ENCODE measurements at places on chromosomes 12 and 14. TPM values are rescaled to one million over a fixed set of nuclear protein-coding genes. Genes with fewer than 3 reads are reported as not detected.

The ASIC1 gene
- 6.4 TPM for polyA plus RNA-seq

The SLCO1B1 gene
- polyA plus RNA-seq = not detected

The IFNG-AS1 gene
- not detected for polyA plus RNA-seq

The CYP27B1 gene
- 27.4 TPM for polyA plus RNA-seq

DNA sequence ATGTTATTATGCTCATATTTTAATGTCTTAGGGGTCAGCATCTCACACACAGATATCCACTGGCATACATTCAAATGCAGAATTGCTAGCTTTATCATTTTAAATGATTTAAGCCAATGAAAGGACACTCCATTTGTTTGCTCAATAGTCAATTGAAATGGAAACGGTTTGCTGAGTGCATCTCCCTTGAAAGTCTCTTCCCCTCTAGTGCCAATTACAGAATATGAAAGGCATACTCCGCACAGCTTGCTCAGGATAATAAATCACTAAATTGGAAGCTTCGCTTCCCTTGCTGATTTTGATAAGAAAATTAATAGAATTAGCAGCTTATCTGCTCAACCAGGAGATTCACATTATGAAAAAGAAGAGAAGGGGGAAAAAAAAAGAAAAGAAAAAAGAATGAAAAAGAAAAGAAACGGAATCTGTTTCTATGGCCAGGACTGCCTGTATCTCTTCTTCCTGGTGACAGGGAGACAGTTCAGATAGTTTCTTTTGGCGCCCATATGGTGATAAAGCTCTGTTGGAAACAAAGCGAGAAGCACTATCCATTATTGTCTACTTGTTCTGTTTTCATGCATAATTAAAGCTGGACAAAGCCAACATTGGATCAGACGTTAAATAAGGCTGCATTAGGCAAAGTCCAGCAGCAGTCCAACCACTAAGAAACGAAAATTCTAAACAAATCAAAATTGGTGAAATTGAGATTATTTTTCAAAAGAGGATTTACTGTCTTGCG lies 225.0 kb downstream of the GXYLT1 start:
- DNase-seq = no peak

DNA sequence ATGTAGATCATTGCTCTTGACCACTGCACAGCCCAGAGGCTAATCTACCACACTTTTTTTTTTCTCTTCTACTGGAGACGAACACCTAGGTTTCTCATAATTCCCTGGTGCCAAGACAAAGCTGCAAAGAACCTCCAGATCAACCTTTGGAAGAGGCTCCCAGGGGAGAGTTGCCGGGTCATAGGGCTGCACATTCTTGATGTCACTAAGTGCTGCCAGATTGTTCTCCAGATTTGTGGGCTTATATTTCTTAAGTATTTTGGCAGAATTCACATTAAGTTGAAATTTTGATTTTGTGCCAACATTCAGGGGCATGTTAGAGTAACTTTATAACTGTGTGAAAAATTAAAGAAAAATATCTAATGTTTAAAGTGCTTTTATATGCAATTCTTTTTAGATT lies 13.5 kb upstream of the PDZRN4 start:
- no peak for DNase-seq

DNA sequence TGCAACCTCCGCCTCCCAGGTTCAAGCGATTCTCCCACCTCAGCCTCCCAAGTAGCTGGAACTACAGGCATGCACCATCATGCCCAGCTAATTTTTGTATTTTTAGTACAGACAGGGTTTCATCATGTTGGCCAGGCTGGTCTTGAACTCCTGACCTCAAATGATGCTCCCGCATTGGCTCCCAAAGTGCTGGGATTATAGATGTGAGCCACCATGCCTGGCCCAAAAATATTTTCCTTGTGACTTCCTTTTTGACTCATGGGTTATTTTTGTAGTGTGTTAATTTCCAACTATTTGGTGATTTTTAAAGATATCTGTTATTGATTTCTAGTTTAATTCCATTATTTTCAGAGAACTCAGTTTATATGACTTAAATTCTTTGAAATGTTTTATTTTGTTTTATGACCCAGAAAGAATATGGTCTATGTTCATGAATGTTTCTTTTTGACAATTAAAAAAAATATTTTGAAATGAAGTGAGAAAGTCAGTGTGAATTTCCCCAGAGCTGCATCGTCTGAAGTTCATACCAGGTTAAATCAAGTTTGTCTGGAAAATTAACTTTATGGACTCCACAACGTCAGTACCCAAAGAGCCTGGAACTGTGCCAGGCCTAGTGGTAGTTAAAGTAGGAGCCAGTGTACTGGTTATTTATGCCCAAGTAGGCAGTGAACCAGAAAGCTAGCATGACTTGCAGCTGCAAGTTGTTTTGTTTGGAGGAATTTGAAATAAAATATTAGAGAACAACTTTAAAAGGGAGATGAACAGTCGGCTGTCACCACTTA lies 2.8 kb upstream of the CDKL1 start:
- peak; percentile 16 for DNase-seq

DNA sequence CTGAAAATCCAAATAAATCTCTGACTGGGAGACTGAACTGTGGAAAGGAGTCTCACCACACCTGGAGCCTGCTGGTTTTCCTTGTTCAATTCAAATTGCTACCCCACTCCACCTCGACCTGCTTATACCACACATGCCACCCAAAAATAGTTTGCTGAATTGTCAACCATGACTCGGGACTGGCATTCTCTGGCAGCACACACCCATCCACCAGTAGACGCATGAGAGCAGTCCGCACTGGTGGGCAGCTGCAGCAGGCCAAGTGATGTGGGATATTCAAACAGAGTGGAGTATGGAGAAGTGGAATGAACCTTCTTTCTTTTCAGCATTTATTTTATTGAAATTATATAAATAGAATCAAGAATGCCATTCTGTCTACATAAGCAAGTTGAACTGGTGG lies 38.7 kb upstream of the SYCP3 start:
- no peak for DNase-seq

DNA sequence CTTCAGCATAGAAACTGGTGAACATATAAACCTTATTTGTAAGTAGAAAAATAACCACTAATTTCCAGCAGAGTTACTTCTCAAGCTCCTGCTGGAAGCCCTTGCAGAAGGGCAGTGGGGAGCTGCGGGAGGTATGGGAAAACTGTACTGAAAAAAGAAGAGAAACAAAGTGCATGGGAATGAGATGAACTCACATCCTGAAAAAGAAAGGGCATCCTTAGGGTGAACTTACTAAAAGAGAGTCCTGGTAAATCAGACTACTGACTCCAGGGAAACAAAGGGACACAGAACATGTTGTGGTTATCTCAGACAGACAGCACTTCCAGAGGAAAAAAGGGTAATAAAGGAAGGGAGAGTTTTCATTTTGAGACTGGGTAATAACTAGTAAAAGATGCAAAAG lies 515.1 kb downstream of the RPL10L start:
- no peak for DNase-seq

DNA sequence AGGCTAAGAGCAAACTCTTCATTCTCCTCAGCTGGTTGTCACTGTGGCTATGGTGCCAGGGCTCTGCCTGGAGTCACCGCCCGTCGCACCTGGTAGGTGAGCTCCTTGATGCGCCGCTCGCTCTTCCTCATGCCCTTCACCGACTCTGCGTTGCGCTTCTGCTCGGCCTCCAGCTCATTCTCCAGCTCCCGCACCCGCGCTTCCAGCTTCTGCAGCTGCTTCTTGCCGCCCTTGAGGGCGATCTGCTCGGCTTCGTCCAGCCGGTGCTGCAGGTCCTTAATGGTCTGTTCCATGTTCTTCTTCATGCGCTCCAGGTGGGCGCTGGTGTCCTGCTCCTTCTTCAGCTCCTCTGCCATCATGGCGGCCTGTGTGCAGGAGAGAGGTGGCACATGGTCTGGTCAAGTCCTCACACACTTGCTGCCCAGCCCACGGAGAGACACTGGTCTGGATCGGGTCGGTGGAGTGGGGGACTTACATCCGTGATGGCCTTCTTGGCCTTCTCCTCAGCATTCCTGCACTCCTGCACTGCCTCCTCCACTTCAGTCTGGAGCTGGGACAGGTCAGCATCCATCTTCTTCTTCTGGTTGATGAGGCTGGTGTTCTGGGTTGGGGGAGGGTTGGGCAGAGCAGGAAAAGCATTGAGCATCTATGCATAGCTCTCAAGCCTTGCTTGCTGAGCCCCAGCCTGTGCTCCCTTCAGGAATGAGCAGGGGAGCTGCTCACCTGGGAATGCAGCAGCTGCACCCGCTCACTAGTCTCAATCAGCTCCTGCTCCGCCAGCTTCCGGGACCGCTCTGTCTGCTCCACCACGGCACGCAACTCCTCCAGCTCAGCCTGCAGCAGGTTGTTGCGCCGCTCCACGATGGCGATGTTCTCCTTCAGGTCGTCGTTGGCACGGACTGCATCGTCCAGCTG lies 7.1 kb upstream of the MYH6 start:
- DNase-seq = no peak

DNA sequence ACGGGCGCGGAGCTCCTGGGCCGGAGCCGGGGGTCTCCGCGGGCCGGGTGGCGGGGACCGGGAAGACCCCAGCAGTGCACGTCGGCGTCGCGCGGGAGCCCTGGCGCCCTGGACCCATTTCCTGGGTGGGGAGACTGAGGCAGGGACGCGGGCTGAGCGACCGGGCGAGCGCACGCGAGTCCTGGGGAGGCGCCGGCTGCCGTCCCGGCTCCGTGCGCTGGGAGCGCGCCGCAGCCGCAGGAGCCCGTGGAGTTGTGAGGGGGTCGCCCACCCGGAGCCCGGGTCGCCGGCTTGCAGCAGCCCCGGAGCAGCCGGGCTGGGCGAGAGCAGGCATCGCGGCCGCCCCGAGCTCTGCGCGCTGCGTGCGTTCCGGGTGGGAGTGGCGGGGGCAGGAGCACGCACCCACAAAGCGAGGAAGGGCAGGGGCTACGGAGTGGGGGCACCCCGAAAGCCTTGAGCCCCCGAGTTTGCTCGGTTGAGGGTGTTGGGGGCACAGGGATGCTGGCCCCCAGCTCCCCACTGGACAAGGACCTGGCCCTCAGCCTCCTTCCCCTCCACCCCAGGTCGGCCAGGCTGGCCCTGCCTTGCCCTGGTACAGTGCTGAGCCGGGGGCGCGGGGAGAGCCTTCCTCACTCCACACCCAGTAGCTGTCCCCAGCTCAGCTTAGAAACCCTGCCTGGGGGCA lies 620 bp downstream of the MMP17 start:
- peak; percentile 24 for DNase-seq

Data from mammary epithelial cell (primary cell).